Cardiac atrium fibroblast (primary cell): ENCODE measurements at places on chromosomes 12 and 14. TPM values are rescaled to one million over a fixed set of nuclear protein-coding genes. Genes with fewer than 3 reads are reported as not detected.

Gene EMC9
- total RNA-seq, result 14.4 and 27.4 TPM in 2 replicates

Gene LRFN5
- 1.3 and 1.6 TPM in 2 replicates for total RNA-seq

Gene FGF23
- not detected in 2 replicates for total RNA-seq

Gene PTPRB
- 2.3 and 2.6 TPM in 2 replicates for total RNA-seq

Gene SOX5
- total RNA-seq, result 0.16 and 0.90 TPM in 2 replicates

Gene RNU6-7
- not detected in 2 replicates for total RNA-seq

Gene CCDC38
- total RNA-seq, result not detected in 2 replicates

Gene TM7SF3
- total RNA-seq, result 16.6 and 31.1 TPM in 2 replicates

Gene LMO3
- 4.5 and 10.7 TPM in 2 replicates for total RNA-seq

Gene SYCP3
- total RNA-seq, result not detected in 2 replicates

Gene PTPRQ
- 0.16 and 2.0 TPM in 2 replicates for total RNA-seq

Gene BIN2
- not detected in 2 replicates for total RNA-seq

Gene RERGL
- total RNA-seq, result not detected in 2 replicates

Gene ZC2HC1C
- not detected in 2 replicates for total RNA-seq

Gene CCDC175
- total RNA-seq, result not detected in 2 replicates
